ENCODE measurements at places on chromosomes 11 and 22.

- no peak for DNase-seq
These were observed 56.4 kb downstream of the CEP164 start for GRCh38 chr11:117384045-117384444.

GRCh38 chr22:35344956-35345690, 35.8 kb upstream of the HMOX1 start:
- no peak for DNase-seq

DNA sequence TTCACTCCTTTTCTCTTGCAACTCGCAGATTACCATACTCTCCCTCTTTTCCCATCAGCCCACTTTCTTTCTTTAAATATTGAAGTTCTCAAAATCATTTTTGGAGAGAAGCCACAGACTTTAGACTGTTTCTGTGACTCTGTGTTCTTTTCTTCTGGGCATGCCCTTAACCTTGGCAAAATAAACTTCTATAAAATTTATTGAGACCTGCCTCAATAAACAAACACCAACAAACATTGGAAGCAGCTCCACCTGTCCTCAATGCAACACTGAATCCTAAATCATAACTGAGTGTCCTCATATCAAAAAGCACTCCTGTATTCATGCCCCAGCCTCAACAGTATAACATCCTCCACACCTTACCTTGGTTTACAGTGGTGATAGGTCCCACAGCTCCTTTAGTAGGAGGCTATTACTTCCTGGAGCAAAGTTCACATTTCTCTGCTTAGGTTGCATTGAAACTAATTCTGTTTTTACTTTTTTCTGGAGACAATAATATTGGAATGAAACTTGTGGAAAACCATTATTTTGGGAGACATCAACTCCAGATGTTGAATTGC, 320.0 kb upstream of the LRRC4C start:
- no peak for DNase-seq

DNA sequence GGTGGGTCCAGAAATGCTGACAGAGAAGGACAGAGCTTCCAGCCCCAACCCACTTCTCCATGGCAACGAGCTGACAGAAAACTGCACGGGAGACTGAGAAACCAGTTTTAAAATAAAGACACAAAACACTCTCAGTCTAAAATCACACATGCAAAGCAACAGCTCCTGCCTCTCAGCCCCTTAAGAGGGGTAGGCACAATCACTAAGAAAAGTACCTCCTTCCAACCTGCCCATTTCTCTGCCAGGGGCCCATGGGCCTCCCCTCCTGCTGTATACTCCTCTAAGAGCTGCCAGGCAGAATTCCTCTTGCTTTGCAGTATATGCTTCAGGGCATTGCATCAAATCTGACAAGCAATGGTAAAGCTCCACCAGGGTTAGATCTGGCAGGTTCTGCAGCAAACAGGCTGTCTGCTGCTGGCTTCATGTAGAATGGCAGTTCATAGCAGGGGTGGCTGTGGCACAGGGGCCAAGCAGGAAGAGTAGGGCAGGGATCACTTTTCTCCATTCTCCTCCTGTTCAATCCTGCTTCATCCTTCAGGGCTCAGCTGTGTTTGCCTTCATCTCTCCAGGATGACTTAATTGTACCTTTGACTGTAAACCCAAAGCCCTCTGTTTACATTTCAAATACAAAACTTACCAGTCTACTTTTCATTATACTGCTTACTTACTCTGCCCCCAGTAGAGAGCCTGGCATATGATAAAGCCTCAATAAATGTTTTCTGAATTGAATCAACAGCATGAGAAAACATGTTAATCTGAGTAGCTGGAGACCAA, 77.7 kb downstream of the KCNC1 start:
- no peak for DNase-seq

GRCh38 chr22:24137595-24137994, 43.7 kb upstream of the SUSD2 start:
- no peak for DNase-seq

DNA sequence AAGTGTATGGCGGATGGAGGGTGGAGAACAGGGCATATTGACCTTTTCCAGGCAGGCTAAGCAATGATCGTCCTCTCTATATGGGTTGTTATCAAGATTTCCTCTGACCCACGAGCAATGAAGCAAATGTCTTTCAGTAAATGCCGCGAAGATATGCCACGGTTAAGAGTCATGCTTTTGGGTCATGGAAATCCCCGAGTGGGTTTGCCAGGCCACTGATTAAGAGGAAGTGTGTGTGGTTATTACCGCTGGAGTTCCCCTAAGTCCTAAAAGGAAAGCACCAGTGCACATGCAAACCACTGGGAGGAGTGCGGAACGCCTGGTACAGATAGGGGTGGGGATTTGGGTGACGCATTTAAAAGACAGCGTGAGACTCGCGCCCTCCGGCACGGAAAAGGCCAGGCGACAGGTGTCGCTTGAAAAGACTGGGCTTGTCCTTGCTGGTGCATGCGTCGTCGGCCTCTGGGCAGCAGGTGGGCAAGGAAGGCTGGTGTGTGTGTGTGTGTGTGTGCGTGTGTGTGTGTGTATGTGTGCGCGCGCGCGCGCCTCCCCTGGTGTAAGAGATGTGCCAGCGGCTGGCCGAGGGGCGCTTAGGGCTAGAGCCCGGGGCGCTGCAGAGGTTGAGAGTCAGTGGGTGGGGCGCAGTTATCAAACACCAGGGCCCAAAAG, at the start of gene BIRC3:
Gene BIRC3 (plus strand): TSS at position 386 of the 669 bp plus-strand sequence. CDS start 7,026 bp downstream, outside the sequence.
- peak; percentile 94 for DNase-seq

- no peak for DNase-seq
These were observed 83.8 kb upstream of the SOX6 start for GRCh38 chr11:16440136-16440535.

- no peak for DNase-seq
These were observed 1.3 kb downstream of the SSH3 start for GRCh38 chr11:67304511-67305113.

DNA sequence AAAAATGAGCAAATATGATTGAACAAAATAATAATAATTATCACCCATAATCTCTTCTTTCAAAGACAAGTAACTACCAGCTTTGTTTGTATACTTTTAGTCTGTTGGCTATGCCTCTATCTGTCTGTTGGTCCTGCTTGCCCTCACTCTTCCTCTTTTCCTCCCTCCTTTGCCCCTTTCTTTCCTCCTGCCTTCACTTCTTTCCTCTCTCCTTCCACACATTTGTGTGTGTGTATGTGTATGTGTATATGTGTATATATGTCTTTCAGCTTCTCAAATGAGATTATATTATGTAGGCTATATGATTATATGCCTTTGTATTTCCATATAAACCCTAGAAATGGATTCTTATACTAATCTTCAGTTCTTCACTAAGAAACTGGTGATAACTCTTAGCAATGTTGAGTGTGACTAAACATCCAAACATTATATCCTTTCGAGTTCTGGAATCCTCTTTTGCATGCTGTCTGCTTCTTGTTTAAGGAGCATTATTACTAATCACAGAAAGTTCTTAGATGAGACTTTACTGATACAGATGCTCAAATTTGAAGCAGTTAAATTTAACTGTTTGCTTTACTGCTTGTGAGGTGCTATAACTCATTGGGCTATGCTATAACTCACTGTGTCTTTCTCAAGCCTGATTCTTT, 219.1 kb downstream of the TMEM135 start:
- no peak for DNase-seq

- peak; percentile 61 for DNase-seq
These were observed 16.4 kb upstream of the MMP7 start for GRCh38 chr11:102546923-102547471.

DNA sequence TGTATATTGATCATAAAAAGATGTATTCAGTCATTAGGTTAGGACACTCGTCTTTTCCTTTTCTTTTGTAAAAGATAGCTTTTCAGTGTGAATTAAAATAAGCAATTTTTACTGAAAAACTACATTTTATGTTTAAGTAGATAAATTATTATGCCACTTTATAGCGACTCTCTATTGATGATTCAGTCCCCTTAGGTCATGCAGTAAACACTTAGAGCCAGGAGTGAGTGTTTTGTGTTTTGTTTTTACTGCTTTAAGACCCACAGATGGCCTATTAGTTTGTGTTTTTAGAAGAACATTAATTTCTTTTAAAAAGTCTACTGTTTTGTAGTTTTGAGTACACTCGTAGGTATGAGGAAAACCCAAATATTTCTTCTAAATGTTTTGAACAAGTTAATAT, 86.6 kb downstream of the YAP1 start:
- no peak for DNase-seq

- DNase-seq = no peak
These were observed 128.5 kb downstream of the CWF19L2 start for GRCh38 chr11:107329164-107329563.

DNA sequence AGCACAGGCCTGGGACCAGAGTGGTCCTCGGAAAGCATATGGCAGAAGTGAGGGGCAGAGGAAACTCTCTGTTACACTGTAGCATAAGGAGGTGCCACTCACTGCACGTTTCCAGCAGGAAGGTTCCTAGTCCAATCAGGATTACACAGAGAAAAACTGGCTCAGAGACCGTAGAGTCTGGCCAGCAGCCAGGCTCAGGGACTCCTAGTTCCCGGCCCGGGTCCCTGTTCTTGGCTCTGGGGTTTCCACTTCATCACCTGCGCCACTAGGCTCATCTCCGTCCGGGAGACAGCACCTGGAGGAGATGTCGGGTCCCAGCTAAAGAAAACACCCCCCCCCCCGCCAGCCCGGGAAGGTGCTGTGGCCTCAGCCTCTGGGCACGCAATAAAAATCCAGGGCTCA, 1.1 kb downstream of the TTLL12 start:
- no peak for DNase-seq

- no peak for DNase-seq
These were observed 47.0 kb upstream of the ARHGAP42 start for GRCh38 chr11:100640071-100640470.

GRCh38 chr22:37552524-37553163, 7.6 kb upstream of the CDC42EP1 start:
- DNase-seq = no peak

GRCh38 chr11:23280088-23280487, 419.8 kb upstream of the CCDC179 start:
- DNase-seq = no peak

- DNase-seq = no peak
These were observed 609.0 kb downstream of the TBC1D22A start for GRCh38 chr22:47371263-47372090.

DNA sequence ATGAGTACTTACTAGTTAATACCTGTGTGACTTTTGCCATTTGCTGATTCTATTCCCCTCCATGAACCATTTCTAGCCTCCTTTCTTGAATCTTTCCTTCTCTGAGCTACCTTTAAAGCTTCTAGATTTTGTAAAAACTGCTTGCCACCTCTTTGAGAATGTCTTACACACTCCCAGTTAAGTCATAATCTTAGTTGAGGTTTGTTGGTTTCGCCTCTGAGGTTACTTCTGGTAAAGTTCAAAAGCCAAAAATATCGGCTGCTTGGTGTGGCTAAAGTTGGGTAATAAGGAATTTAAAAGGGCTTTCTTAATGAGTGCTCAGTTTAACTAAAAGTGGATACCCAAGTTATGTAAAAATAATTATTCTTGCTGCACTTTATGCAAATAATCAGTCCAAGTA, 10.4 kb upstream of the GLYAT start:
- no peak for DNase-seq

DNA sequence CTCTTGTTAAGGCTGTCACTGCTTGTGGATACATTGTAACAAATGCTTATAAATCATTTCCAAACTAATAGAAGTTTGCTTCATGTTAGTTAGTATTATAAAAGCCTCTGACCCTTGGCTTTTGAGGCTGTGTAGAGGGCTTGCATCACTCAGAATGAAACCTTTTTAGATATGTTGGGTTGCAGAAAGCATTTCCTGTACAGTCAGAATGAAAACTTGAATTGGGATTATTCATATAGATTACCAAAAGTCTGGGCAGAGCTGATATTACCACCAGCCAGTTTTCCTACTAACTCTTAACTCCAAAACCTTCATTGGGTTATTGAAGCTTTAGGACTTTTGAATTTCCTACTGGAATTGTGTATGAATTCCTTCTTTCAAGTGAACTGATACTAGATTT, 12.0 kb downstream of the KMT2A start:
- no peak for DNase-seq

- no peak for DNase-seq
These were observed 104.0 kb downstream of the ARHGAP42 start for GRCh38 chr11:100791103-100791502.

DNA sequence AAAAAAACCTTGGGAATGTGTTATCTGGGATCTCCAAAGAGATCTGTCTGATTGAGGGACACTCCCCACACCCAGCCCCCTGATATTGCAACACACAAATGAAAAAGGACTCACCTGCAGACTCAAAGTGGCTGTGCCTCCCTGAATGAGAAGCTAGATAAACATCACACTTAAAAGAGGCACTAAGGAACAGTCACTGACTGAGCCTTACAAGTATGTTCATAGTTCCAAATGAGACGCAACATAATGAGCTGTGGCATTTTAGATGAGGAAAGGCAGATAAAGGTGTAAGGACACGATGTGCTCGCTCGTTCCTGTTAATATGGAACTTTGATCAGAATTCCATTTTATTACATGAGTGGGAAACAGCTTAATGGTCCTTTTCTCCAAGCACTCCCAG, 21.0 kb upstream of the CFAP300 start:
- no peak for DNase-seq

- no peak for DNase-seq
These were observed 61.6 kb downstream of the SIK2 start for GRCh38 chr11:111663820-111664219.
